ENCODE measurements at places on chromosomes 3 and 15.
A peak's percentile ranks its signal among the peaks of the same experiment; 100 is the strongest.

DNA sequence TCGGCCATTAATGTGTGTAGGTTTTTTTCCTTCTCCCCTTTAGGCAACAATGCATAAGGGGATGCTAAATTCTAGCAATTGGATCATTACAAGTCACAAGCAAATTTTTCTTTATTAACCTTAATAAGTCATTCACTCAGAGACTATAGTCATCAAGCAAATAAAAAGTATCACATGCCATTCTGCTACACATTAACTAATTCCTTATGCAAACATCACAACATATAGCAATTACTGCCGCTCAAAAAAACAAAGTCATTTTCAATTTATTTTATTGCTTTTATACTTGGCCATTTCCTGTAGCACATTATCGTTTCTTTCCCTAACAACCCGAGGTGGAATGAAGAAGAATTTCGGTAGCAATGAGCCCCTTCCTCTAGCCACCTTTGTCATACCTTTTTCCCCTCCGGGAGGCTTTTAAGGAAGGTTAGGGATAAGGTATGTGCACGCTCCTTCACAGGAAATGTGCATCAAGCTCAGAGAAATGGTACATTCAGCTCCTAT is 421.2 kb downstream of the TIGIT start:
- no peak for DNase-seq

GRCh38 chr15:80727196-80727595 is 32.1 kb downstream of the ABHD17C start:
- DNase-seq, result peak; percentile 85

- peak; percentile 55 for DNase-seq
Observed at GRCh38 chr3:51982352-51982837, 940 bp upstream of the ACY1 start.

- no peak for DNase-seq
Observed at GRCh38 chr3:29745232-29745870, 464.5 kb downstream of the RBMS3 start.

DNA sequence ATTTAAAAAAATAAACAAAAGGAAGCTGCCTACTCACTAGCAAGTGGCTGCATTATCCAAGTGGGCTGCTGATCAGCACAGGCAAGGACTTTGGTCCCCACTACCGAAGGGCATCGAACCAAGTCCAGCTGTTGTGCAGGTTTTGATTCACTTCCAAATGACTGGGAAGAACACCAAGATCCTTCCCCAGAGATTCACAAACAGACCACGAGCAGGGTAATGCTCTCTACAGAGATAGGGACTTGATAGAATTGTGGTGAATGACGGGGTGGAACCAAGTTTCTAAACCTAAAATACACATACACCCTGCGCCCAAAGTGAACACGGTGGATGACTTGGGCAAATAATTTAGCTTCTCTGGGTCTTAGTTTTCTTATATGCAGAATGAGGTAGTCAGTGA is 203.7 kb upstream of the ICE2 start:
- DNase-seq, result no peak

DNA sequence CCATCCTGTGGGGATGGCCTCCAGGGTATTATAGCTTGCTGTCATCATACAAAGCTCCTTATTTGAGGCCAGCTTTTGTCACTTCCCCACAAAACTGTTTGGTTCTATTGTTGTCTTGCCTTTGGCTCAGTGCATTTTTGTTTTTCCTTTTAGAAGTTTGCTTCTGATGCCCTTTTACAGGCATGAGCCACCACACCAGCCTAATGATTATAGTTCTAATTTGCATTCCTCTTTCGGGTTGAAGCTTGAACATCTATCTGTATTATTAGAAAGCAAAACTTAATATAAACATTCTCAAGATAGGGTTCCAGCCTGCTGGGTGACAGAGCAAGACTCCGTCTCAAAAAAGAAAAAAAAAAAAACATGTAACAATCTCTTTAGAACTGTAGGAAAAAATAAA is 39.8 kb downstream of the SMARCC1 start:
- no peak for DNase-seq

- DNase-seq, result no peak
Observed at GRCh38 chr15:83658430-83659416, 4.8 kb downstream of the ADAMTSL3 start.

GRCh38 chr15:70826634-70827033 is 27.3 kb downstream of the LARP6 start:
- DNase-seq, result peak; percentile 22

GRCh38 chr3:54877730-54878129 is 50.1 kb downstream of the LRTM1 start:
- DNase-seq, result no peak

- DNase-seq, result no peak
Observed at GRCh38 chr3:177426106-177426877, 229.0 kb upstream of the TBL1XR1 start.

GRCh38 chr15:76149291-76149915 is 89.6 kb downstream of the TMEM266 start:
- no peak for DNase-seq

DNA sequence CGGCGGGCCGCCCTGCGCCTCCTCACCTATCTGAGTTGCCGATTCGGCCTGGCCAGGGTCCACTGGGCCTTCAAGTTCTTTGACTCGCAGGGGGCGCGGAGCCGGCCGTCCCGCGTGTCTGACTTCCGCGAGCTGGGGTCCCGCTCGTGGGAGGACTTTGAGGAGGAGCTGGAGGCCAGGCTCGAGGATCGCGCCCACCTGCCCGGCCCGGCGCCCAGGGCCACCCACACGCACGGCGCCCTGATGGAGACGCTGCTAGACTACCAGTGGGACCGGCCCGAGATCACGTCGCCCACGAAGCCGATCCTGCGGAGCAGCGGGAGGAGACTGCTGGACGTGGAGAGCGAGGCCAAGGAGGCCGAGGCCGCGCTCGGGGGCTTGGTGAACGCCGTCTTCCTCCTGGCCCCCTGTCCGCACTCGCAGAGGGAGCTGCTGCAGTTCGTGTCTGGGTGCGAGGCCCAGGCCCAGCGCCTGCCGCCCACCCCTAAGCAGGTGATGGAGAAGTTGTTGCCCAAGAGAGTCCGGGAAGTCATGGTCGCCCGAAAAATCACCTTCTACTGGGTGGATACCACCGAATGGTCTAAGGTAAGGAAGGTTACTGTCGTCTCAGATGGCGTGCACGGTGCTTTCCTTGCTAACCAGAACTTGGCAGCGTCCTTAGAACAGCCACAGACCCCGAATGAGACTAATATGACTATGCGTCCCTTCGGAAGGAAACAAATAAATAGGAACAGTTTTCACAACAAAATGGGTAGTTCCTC is 567 bp downstream of the TICRR start:
- DNase-seq, result no peak

DNA sequence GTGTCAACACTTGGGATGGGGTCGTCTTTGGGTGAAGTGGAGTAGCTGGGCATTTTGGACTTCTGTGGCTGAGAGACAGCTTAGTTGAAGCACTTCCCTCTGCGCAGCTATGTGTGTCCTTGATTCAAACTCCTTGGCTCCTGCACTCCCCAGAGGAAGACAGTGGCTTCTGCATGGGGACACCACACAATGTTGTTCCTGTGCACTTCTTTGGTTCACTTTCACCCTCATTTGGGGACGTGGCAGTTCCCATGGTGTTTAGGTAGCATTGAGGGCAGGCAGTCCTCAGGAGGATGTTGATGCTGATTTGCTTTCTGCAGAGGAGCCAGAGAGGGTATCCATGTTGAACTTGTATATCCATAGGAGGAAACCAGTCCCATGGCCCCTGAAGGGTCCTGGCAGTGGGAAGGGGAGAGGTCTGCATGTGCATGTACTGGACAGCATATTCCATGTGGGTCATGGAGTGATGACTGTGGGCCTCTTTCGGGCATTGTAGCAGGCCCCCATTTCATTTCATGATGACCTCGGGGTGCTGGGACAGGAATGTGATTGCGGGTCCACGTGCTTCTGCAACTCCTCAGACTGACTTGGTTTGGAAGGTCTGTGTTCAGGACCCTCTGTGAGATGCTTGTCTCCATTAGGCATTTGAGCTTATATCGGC is 135.4 kb downstream of the SNRPN start:
- no peak for DNase-seq

DNA sequence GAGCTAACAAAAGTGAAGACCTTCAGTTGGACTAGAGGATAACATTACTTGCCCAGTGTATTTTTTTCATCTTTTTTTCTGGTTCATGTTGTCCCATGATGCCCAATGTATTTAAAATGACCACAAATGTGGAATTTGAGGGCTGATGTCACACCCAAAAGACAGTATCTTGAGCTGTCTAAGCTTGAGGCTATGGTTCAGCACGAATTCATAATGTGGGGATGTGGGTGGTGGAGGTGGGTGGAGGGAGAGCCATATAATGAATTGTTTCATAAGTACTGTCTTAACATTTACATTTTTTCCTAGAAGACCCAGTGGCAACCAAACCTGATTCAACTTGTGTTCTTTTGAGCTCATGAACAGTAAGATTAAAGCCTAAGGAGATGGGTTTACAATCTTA is 37.5 kb downstream of the CHAC1 start:
- no peak for DNase-seq

- peak; percentile 74 for DNase-seq
Observed at GRCh38 chr15:64070965-64071851, 22.4 kb downstream of the CIAO2A start.

GRCh38 chr3:35263477-35263876 is 375.8 kb upstream of the ARPP21 start:
- no peak for DNase-seq

- DNase-seq, result peak; percentile 46
Observed at GRCh38 chr3:193620650-193621049, 27.6 kb downstream of the OPA1 start.

DNA sequence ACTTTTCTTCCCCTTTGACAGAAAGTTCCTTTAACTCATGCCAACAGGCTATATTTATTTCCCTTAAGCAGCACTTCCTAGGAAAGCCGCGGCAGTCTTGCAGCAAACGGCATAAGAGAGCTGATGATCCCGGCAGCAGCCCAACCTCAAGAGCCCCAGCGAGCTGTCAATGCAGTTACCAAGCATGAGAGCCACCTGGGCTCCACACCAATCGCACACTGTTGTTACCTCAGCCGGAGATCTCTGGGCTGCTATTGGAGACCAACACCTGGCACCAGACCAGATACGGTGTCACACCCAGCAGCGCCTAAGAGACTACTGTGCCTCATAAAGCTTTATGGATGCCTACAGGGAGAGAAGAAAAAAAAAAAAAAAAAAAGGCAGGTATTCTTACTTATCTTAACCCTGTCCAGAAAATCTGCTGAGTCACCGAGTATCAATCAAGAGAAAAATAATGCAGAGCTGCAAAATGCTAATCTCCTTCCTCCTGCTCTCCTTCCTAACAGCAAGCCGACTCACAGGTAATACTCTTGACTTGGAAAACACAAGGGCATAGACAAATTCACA is 11.7 kb downstream of the ABCC5 start:
- peak; percentile 57 for DNase-seq

- no peak for DNase-seq
Observed at GRCh38 chr15:69713726-69714559, 261.3 kb downstream of the RPLP1 start.

- no peak for DNase-seq
Observed at GRCh38 chr3:16134173-16134928, 40.1 kb upstream of the GALNT15 start.

DNA sequence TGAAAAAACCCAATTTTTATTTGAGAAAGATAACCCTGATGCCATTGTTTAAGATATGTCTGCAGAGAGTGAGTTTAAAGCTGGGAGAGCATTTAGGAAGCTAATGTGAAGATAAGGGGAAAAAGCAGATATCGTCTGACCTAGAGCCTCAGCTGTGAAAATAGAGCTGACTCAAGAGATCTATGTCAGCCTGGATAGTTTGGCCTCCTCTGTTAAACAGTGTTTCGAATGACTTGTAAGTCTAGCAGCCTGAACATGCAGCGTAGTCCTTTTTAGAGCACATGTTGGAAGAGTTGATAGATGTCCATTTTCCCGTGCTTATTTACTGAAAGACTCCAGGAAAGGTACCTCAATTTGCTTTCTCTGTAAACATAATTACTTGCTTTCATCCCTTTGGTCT is 48.1 kb downstream of the ALCAM start:
- no peak for DNase-seq

- no peak for DNase-seq
Observed at GRCh38 chr15:33377204-33377603, 66.4 kb downstream of the RYR3 start.

DNA sequence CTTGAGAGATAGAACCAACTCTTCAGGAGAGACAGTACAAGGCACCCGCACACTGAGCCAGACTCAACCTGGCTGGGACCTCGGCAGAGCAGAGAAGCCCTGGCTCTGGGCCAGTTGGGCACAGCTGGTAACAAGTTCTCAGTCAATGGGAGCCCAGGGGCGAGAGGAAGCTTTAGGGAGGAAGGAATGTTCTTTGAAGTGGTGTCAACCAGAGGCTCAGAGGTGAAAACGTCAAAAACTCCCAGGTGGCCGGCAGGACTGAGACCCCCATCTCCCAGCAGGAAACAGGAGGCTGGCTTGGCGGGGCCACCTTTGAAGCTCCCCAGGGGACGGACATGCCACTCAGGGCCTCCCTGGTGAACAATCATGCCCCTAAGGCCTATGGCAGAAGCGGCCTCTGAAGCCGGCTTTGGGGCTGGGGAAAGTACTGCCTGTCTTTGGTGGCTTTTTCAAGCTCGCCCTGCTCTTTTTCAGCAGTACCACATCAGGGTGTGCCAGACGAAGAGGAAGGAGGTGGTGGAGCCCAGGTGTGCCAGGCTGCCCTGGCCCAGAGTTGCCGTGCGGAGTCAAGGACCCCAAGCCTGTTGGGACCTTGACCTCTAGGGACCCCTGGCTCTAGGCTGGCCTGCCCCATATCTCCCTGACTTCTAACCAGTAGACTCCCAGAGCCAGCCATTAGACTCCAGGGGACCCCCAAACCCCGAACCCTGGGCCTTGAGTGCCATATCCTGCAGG is 16.7 kb upstream of the TBC1D21 start:
- DNase-seq, result no peak

DNA sequence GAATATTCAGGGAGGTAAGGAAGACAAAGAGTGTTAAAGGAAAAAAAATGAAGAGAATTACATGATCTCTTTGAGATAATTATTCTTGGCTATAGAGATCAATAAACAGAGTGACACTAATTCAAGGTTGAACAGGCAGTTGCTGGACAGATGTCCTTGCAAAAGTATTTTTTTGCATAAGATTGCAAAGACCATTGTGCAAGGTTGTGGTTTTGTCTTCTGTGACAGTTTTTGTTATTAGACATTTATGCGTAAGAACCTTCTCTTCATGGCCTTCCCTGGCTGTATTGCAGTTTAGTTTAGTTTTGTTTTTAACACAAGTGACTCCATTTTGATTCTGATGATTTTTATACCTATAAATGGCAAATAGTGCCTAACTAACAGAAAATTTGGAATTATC is 682.8 kb upstream of the ARPP21 start:
- DNase-seq, result no peak

GRCh38 chr3:56314842-56315241 is 153.4 kb downstream of the ERC2 start:
- DNase-seq, result peak; percentile 96

All from astrocyte of the hippocampus (primary cell).